Stimulated activated effector memory CD8-positive, alpha-beta T cell treated with anti-CD3 and anti-CD28 coated beads, Interleukin-12 subunit alpha, Interleukin-12 subunit beta, amount 100 ng/mL, for 72 hours (primary cell): ENCODE measurements at places on chromosomes 2 and 18.

DNA sequence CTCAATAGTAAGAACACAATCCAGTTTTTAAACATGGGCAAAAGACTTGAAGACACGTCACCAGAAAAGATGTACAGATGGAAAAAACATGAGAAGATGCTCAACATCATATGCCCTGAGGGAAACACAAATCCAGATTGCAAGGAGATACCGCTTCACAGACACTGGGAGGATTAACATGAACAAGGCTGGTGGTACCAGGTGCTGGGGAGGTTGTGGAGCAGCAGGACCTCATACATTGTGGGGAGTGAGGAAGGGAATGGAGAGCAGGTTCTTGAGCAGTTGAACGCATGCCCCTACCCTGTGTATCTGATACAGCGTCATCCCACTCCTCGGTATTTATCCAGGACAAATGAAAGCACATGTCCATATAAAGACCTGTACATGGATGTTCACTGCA, 72.1 kb downstream of the ARHGEF4 start:
- no peak for DNase-seq

DNA sequence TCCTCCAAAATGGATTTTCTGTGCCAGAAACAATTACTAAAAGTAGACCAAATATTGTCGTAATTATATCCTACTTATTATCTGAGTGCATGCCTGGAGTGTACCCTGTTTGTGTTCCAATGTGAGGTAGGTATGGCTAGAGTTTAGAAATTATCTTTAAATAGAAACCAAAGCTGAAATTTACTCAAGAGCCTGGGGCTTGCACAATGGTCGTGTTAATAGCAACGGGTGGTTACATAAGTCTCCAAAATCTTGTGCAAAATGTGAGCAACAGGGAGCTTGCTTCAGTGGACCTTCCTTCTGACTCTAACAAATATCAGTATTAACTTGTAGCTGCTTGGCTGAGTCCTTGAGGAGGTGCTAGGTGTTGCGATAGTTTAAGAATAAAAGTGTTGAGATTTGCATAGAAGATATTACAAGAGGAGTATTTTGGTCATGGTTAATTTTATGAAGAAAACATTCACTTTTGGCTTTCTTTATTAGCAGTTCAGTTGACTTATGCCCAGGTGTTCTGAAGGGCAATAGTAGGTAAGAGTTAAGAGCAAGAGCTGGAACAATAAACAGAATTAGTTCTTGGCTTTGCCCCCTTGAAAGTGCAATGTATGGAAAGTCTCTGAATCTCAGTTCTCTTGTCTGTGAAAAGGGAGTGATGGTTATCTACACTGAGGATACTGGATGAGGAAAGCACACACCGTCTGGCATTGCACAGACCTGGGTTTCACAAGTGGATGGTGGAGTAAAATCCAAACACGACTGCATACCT, 4.6 kb downstream of the CXCR4 start:
- no peak for DNase-seq

GRCh38 chr2:65922794-65923193, 490.4 kb upstream of the SPRED2 start:
- no peak for DNase-seq

DNA sequence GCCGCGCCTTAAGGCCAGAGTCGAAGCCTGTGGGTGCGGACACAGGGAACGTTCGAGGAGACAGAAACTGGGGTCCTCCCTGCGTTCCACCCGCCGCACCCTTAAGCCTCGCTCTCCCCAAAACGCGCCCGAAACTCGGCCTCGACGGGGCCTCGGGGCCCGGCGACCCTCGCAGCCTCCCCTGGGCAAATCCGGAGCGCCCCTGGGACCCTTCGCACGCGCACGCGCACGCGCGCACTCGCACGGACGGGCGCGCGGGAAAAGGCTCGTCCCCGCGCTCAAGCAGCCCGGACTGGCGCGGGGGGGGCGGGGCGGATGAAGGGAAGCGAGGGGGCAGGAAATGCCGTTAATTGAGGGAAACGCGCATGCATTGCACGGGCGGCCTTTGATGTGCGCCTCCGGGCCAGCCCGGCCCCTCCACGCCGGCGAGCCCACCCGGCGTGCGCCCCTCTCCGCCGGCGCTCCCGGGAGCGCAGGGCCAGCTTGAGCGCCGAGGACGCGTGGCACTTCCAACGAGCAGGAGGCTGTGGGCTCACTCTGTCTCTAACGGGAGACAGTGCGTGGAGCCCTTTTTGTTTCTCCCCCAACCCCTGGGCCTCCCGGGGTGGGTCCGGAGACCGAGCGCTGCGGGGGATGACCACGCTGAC, 5.4 kb upstream of the SALL3 start:
- DNase-seq = no peak

DNA sequence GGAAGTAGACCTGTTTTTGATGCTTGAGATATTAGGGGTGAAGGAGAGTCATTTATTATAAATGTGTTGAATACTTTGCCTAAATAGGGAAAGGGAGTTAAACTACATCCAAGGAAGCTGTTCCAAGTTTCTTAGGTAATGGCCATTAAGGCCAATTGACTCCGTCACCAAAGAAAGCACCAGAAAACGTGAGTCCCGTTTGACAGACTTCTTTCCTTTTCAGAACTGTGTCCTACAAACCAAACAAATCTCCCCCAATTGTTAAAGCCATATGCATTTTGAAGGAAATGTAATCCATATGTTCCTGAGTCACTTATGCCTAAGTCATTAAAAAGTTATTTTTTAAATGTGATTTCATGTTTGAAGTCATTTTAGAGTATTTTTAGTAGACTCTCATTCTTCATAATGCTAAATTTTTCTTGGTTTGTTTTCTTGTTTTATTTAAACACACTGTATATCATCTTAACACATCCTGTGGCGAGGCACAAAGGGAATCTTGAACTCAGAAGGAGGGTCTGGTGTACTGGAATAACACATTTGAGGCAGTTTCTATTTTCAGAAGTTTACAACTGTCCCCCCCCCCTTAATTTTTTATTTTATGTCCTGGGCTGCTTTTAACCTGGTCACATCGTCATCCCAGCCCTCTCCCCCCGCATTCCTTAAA, 133.7 kb downstream of the RHBDD1 start:
- DNase-seq = no peak

GRCh38 chr2:220614064-220614463, 958.0 kb downstream of the EPHA4 start:
- DNase-seq = no peak

DNA sequence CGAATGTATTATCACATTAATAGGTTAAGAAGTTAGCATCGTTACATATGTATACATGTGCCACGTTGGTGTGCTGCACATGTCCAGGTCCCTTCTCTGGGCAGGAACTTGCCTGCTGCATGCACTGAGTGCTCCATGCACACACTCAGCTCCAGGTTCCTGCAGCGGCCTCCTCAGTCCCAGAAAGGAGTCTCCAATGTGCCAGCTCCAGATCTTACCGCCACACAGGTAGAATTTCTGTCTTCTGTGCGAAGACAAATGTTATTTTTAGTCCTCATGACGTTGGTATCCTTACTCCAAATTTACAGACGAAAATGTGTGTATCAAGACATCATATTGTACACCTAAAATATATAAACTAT, 127.1 kb downstream of the GALR1 start:
- DNase-seq = no peak
